Glomerular endothelial cell (primary cell): ENCODE measurements at places on chromosomes 16 and 17.

DNA sequence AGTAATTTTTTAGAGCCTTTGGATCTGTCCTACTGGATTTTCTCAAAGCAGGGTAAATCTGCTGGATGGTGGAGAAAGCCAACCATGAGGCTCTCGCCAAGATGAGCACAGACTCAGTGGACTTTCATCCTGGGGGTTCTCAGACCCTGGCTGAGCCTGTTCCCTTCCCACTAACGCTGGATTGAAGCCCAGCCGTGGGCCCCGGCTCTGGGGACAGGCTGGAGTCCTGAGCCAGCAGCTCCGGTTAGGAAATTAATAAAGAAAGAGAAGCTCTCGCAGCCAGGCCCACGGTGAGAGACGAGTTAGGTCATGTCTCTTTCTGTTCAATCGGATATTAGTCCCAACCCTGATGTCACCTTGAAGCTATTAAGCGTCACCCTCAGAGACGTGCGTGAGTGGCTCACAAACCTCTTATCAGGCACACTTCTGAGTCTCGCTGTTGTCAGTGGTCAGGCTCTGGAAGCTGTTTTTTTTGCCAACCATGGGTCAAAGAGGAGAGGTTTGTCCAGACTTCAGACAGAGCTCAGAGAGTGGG lies 27.1 kb downstream of the MEOX1 start:
- no peak for DNase-seq

- DNase-seq, result no peak
Observed at GRCh38 chr16:82082543-82083244, 47.6 kb downstream of the HSD17B2 start.

GRCh38 chr17:50630524-50631194 lies 4.0 kb upstream of the ABCC3 start:
- DNase-seq, result no peak

DNA sequence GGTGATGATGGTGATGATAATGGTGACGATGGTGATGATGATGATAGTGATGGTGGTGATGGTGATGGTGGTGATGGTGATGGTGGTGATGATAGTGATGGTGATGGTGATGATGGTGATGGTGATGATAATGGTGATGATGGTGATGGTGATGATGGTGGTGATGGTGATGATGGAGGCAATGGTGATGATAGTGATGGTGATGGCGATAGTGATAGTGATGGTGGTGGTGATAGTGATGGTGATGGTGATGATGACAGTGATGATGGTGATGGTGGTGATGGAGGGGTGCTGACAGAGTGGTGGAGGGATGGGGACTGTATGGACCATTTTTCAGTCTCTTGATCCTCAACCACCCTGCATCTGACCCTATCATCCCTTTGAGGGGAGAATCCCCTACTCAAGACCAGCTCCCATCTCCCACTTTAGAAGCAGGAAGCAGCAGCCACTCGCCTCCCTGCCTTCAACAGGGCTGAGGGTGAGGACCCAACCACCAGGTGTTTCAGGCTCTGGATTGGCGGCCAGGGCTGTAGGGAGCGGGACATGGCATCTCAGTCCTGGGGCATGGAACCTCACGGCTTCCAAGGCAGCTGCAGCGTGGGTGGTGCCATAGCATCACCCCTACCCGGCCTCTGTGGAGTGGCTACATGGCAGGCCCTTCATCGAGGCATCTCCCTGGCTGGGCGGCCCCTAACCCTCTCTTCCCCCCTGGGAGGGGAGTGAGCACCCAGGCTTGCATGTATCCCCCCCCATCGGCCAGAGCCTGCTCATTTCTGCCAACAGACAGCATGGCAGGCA lies 4.5 kb downstream of the FSCN2 start:
- DNase-seq, result no peak

- DNase-seq, result no peak
Observed at GRCh38 chr17:82815790-82816305, 24.0 kb downstream of the ZNF750 start.

GRCh38 chr16:74931445-74931844 lies 53.5 kb downstream of the WDR59 start:
- DNase-seq, result no peak

DNA sequence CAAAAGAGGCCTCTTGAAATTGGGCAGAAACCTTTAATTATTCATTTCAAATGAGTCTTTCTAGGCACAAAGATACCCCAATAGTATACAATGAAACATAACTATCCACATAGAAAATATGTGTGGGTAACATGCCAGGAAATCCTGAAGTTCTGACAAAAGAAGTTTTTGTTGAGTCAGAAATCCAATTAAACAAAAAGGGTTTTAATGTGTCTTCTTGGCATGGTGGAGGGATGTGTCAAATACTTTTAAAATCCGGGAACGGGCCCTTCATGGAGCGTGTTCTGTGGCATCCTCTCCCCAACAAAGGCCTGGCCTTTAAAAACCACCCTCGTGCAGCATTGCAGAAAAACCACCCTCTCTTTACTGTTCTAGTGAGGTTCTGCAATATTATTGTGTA lies 14.2 kb downstream of the CDRT4 start:
- DNase-seq, result no peak

- no peak for DNase-seq
Observed at GRCh38 chr16:4372001-4372577, 441 bp downstream of the VASN start.

DNA sequence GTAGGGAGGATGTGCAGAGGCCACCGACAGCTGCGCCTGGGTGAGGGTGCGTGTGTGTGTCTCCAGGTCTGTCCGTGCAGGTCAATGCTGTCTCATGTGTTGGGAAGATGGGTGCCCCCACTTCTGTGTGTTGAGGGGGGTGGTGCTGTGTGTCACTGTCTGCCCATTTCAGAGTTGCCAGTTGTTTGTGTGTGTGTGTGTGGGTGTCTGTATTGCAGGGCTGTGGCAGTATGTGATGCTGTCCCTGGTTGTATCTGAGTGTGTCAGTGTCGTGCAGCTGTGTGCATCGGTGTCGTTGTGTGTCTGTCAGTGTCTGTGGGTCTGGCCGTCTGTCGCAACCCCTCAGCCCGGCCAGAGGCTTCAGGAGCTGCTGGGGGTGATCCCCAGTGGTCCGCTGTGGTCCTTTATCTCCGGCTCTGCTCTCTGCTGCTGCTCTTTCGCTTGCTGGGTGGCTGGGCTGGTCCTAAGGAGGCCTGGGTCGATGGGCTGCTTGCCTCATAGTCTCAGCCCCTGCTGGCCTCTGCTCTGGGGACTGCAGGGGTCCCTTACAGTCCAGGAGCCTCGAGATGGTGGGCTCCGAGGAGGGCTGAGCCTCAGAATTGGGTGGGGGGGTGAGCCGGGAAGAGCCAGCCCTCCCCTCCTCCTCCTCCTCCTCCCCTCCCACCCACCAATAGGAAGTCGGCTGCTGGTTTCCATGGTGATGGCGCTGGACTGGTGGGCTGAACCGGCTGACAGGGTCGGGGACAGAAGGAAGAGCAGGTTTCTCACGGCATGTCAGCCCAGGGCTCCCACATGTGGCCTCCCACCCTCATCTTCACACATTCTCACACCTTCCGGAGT lies at the start of gene TSPOAP1:
TSS of gene TSPOAP1 (minus strand) at position 601 of the 840 bp plus-strand sequence. CDS start 875 bp downstream, outside the sequence.
- no peak for DNase-seq

- DNase-seq, result no peak
Observed at GRCh38 chr17:35213412-35213940, 19.3 kb upstream of the SLC35G3 start.

- DNase-seq, result no peak
Observed at GRCh38 chr16:73420244-73420643, 372.3 kb upstream of the ZFHX3 start.

DNA sequence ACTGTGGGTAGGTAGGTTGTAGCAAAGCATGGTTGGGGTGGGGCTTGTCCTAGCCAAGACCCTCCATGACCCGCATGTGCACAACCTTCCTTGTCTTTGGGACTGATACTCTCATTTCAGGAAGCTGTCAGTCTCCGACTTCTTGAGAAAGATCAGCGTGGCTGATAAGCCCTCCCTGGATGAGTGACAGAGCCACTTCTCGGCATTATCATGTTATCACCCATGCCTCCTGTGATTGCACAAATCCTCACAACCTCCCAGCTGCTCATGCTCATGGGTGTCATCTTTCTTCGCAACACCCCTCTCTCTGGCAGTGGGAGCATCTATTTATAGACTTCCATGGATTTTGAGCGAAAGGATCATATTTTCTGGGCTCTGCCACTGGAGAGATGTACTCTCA lies 314.2 kb downstream of the FOXL1 start:
- no peak for DNase-seq

- DNase-seq, result no peak
Observed at GRCh38 chr16:17481736-17482135, 11.0 kb upstream of the XYLT1 start.

- no peak for DNase-seq
Observed at GRCh38 chr16:12210258-12210880, 233.8 kb downstream of the SNX29 start.
